ENCODE measurements at places on chromosomes 11 and 22.

DNA sequence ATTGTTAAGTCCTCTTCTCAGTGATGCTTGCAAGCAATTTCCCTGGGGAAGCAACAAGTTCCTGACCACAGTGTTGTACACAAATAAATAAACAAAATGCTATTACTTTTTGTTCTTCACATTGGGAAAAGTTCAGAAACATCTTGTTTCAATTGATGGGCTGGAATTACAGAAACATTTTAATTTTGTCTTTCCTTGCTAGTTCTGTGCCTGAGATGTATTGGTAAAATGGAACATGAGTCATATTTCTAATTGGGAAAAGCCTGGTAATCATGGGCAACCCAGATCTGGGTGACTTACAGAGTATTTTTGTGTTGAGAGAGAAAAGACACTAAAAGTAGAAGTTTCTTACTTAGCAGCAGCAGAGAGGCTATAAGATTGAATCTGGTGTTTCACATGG is 576 bp upstream of the BLID start:
- no peak for DNase-seq

DNA sequence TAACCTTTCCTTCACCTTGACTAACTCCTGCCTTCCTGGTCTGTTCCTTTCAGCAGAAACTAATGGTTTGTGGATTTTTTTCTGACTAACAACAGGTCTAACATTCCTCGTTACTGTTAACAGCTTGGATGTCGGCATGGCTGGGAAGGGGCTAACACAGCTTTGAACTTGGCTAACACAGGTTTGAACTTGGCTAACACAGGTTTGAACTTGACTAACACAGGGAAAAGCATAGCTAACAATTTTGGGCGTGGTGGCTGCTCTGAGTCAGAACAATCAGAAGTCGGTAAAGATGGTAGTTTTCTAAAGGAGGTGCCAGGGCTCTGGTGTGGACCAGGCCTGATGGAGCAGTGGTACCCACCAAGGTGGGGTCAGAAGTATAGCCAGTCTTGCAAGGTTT is 16.1 kb downstream of the MIAT start:
- peak; percentile 57 for DNase-seq

DNA sequence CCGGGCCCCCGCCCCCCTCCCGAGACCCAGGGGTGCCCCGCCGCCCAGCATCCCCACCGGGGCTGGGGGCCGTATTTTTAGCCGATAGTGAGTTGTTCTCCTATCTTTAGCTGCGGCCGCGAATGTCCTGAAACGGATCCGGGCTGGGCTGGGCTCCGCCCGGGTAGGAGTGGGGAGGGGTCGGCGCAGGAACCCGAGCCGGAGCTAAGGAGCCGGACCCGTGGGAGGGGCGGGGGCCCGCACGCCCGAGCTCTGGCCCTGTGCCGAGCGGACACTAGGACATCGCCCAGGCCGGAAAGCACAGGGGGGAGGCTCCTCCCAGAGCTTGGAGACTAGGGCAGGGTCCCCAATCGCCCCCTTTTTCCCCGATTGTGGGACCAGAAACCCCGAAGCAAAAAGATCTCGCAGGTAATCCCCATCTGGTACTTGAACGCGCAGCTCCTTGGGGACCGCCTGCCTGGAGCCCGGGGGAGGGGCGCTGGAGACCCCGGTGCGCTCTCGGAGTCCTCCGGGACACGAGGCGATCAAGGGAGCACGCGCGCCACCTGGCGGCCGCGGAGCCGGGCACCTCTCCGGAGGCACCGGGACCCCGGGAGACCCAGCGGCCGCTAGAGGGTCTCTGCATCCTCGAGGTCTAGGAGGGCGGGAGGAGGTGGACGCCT is 669 bp downstream of the CDC42EP2 start:
- peak; percentile 83 for DNase-seq

GRCh38 chr11:126337126-126337473 is 18.4 kb upstream of the ST3GAL4 start:
- no peak for DNase-seq

DNA sequence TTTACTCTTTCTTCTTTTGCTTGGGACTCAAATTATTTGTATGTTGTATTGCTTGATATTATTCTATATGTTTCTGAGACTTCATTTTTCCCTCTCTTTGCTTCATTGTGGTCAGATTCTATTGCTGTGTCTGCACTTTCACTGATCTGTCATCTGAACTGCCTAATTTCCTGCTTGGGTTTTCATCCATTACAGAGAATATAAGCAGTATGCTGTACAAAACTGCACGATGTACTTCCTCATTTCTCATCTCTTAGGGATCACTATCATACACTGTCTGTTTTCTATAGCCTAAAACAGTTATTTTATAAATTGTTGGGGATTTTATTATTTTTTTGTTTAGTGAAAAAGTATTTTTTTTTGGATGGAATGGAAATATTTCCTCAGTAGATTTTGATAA is 736.7 kb upstream of the ANO5 start:
- no peak for DNase-seq

DNA sequence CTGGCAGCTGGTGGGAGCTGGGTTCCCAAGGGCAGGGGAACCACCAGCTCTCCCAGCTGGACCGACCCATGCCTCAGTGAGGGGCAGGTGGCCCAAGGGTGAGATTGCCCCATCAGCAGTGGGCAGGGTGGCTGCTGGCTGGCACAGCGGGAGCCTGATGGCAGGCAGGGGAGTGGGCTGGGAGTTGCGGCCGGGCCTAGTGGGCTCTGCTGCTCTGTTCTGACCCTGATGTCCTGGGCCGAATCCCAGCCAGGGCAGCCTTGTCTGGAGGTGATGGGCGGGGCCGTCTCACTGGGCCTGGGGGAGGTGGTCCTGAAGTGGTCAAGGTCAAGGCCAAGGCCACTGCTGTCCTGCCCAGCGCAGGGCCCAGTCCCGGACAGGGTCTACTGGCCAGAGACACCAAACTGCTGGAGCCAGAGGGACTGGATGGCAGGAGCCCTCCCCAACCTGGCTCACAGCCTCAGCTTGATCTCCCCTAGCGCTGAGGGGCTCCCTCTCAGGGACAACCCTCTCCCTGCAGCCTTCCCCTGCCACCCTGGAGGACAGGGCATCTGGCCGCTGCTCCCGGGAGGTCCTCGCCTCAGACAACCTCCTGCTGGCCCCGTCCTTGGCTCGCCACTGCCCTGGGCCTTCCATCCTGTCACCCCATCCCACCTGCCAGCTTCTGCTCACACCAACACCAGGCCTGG is 26.5 kb upstream of the PPARA start:
- no peak for DNase-seq

DNA sequence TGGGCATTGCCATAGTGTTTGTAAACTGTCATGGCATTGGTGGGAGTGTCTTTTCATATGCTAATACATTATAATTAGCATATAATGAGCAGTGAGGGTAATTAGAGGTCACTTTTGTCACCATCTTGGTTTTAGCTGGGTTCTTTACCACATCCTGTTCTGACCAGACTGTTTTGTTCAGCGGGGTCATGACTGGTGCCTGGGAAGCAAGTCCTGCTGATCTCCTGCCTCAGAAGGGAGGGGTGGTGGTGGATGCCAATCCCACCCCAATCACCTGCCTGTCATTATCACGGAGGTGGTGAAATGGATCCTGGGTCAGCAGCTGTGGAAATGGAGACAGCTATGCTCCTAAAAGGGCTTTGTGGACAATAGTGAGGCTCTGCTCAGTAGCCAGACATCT is 31.2 kb downstream of the IL18 start:
- no peak for DNase-seq

- DNase-seq = no peak
These were observed 1.4 kb upstream of the LHFPL7 start for GRCh38 chr22:24947881-24948280.

DNA sequence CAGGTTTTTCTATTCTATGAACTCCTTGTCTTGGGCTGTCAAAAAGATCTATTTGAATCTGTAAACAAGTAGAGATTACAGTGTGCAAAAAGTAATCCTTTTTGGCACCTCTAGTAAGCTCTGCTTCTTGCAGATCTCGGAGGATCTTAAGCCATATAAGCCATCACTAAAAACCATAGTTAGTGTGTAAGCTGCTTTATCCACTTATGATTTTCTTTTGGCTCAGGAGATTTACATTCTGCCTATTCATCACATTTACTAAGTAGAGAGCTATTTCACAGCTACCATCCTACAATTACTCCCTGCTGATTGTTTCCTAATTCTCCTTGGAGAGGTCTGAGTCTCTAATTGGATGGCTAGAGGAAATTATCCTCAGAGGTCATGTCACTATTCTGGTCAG is 385.7 kb downstream of the AASDHPPT start:
- DNase-seq = no peak

- no peak for DNase-seq
These were observed 360.0 kb upstream of the DDI1 start for GRCh38 chr11:103676413-103676812.

DNA sequence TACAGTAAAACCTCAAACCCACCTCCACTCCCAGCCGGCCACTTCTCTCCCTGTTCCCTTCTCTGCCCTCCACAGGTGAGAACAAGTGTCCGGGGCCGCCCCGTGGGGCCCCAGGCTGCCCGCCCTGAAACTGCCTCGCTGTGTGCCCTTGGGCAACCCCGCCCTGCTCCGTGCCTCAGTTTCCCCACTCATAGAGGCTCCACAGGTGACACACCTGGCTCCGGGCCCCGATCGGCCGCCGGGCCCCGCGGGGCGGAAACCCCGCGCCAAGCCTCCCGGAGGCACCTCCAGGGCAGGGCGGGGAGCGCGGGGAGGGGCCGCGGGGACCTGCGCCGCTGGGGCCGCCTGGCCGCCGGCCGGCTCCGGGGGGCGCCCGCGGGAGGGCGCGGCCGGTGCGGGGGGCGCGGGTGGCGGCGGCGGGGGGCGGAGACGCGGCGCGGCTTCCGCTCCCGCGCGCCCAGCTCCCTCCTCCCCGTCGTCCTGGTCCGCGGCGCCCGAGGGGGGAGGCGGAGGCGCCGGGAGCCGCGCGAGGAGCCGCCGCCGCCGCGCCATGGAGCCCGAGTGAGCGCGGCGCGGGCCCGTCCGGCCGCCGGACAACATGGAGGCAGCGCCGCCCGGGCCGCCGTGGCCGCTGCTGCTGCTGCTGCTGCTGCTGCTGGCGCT is at the start of gene LRP5:
Gene LRP5, plus strand, starts transcription at position 475 of the 663 bp plus-strand sequence. Its CDS starts 124 bp downstream, at position 599.
- no peak for DNase-seq

DNA sequence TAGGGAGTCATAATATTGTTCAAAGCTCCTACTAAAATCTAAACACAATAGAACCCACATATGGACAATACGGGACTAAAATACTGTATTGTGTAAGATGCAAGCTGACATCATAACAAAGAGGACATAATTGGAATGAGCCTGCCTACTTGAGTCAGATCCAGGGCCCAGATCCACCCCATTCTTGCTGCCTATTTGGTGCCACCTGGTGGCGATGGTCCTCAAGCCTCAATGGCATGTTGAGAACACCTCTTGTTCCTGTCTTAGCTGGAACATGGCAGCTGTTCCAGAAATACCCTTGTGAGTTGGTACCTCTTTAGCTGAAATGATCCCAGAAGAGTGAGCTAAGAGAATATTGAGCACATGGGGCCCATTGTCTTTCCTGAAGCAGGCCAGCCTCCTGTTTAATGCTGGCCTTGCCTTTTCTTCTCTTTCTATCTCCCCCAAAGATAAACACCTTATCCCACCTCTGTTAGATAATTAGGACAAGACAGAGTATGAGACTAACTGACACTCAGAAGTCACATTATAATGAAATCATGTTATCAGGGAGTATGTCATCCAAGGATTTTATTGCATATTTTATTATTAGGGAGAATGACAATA is 680.9 kb upstream of the ANO5 start:
- DNase-seq = peak; percentile 5

DNA sequence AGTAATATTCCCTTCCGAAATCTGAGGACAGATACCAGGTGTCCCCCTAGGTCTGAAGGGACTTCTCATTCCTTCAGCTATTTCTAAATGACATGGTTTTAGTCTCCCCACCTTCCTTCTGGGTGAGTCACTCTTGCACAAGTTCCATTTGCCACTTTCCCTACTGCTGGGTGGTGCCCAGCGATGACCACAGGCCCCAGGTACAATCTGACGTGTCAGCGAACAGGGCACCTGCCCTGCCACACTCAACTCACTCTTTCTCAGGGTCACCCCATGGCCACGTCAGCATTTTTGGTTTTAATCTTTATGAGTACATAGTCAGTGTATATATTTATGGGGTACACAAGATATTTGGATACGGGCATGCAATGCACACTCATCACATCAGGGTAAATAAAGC is 17.2 kb downstream of the POU2AF1 start:
- DNase-seq = no peak

DNA sequence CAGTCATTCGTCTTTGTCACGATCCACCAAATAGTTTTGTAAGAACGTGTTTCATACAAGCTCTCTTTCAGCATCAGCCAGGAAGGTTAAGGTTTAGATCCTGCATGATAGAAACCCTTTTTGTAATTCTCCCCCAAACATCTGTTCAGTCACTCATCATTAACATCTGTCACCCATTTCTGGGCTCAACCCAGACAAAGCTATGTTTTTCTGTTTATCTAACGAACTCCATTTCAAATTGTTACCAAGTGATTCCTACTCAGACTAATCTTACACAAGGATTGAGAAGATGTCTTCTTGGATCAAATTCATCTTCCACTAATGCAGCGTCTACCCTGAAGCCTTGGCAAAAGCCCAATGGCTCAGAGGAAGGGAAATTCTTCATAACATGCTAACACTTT is 58.8 kb downstream of the FZD4 start:
- DNase-seq = peak; percentile 72

DNA sequence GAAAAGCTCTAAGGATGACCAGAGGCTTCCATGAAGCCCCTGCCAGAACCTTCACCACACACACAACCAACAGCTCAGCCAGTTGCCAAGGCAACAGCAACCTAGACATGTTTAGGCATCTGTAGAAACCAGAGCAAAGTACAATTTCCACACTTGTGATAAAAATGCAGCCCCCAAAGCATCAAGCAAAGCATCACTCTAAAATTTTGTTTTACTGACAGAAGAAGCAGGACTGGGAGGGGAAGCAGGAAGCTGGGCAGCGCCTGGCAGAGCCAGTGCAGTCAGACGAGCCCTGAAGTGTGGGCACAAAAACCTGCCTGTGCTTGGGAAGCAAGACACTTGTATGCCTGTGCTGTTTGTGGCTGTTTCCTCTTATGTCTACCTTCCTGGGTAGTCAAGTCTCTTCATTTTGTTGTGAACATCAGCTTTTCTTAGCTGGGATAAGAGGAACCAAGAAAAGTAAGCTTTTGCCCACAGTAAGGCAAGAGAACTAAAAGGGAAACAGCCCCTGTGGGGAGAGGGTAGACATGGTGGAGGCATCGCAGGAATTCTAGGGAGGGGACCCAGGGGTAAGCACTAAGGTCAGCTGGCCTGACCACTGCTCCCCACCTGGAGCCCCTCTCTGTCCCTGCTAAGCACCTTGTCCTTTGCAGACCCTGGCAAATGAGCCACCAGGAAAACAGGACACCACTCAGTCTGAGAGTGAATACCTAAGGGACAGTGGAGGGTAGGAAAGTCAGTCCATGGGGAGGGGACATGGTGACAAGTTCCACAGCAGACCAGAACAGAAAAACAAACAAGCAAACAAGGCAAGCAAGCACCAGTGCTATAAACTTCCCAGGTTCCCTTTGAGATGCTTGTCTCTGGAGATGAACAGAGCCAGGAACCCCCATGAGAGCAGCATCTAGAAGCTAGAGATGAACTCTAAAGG is 13.4 kb downstream of the PACSIN2 start:
- peak; percentile 60 for DNase-seq

- no peak for DNase-seq
These were observed 323.3 kb downstream of the NTM start for GRCh38 chr11:131693756-131694155.

GRCh38 chr22:28914201-28914600 is 30.8 kb downstream of the ZNRF3 start:
- DNase-seq = no peak

- DNase-seq = no peak
These were observed 3.3 kb downstream of the BLID start for GRCh38 chr11:122112470-122113365.

GRCh38 chr22:31230871-31231621 is 18.9 kb downstream of the LIMK2 start:
- peak; percentile 79 for DNase-seq

Data from fibroblast of the aortic adventitia (primary cell).